Right cardiac atrium (tissue), 5 donors: ENCODE measurements at places on chromosomes 12 and 14. TPM values are rescaled to one million over a fixed set of nuclear protein-coding genes. Genes with fewer than 3 reads are reported as not detected.

GRCh38 chr14:34009956-34010355, 59.1 kb upstream of the EGLN3 start:
- no peak for DNase-seq

- no peak for DNase-seq
Measured at GRCh38 chr12:92556141-92556540, 146.6 kb upstream of the PLEKHG7 start.

- no peak for DNase-seq
Measured at GRCh38 chr12:115232455-115233156, 548.6 kb upstream of the TBX3 start.

DNA sequence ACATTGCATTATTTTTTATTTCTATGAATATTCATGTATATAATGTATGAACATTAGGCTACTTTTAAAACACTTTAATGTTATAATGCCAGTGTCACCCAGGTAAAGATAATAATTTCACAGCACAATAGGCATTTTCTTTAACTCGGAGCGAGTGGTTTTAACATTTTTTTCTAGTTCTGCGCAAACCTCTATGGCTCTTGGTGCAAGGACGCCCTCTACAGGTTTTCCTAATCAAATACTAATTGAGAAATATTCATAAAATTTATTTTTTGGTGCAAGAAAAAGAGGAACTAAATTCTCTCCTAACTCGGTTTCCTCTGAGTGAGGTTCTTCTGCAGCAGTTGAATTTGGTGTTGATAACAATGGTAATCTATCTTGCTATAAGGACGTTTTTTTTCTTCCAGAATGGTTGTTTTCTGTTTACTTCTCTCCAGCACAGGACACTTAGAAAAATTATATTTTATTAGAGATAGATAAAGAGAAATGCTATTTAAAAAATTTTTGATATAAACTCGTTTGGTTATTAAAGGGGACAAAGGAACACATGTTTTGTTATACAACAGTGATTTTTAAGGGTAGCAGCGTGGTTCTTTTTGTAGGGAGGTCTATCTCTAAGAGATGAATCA, 2.4 kb upstream of the WIF1 start:
- DNase-seq: no peak

DNA sequence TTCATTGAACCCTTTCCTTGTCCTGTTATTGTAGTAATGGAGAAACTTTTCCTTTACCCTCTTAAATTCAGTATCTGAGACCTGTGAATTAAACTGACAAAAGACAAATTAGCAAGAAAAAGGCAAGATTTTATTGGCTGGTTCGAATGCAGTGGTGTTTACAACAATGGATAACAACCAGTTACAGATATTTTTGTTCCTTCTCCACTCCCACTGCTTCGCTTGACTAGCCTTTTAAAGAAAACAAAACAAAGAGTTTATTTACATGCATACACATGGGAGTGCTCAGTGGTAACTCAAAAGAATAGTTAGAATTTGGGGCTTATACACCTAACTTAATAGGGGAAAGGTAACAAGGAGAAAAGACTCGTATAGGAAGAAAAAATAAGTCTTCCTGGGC, 37.0 kb upstream of the HECTD1 start:
- DNase-seq: no peak

DNA sequence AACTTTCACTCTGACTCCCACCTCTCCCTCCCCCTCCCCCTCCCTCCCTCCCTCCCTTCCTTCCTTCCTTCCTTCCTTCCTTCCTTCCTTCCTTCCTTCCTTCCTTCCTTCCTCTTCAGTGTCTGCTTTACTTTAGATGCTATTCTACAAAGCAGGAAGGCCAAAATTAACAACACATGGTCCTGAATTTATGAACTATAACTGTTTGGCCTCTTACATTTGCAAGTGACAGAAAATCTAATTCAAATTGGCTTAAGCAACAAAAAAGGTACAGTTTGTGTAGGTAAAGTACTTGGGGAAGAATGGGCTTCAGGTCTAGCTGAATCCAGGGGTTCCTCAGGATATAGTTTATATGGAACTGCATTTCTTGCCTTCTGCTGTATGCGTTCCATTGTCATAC, 673.0 kb downstream of the AACS start:
- no peak for DNase-seq

DNA sequence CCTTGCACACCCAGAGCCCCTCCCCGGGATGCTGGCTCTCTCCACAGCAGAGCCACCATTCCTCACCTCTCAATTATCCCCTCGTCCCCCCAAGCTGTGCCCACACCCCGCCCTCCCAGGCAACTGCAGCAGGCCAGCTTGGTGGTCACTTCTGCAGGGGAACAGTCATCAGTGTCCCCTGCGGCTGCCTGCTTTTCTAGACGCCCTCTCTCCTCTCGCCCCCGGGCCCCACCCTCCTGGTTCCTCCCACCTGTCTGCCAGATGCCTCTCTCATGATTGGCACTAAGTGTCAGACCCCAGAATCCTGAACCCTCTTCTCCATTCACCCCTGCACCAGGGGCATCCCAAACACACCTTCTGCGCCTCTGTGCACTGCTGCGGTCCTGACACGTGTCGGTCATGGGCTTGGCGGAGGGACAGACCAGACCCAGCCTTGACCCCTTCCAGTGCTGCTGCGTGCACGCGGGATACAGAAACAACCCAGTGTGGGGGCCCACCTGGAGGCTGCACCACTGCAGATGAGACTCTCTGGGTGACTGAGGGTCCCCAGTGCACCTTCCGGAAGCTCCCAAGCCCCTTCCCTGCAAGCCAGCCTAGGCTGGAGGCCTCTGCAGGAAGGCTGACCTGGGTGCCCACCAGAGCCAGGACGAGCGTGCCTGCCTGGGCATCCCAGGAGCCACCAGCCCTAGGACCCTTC, 99.5 kb downstream of the SETD3 start:
- DNase-seq: no peak

- no peak for DNase-seq
Measured at GRCh38 chr12:54002278-54002914, 2.4 kb downstream of the HOXC9 start.

- DNase-seq: no peak
Measured at GRCh38 chr14:91649930-91650329, 82.0 kb downstream of the CATSPERB start.

GRCh38 chr14:75222208-75222701, 45.8 kb upstream of the TMED10 start:
- peak; percentile 59 for DNase-seq

DNA sequence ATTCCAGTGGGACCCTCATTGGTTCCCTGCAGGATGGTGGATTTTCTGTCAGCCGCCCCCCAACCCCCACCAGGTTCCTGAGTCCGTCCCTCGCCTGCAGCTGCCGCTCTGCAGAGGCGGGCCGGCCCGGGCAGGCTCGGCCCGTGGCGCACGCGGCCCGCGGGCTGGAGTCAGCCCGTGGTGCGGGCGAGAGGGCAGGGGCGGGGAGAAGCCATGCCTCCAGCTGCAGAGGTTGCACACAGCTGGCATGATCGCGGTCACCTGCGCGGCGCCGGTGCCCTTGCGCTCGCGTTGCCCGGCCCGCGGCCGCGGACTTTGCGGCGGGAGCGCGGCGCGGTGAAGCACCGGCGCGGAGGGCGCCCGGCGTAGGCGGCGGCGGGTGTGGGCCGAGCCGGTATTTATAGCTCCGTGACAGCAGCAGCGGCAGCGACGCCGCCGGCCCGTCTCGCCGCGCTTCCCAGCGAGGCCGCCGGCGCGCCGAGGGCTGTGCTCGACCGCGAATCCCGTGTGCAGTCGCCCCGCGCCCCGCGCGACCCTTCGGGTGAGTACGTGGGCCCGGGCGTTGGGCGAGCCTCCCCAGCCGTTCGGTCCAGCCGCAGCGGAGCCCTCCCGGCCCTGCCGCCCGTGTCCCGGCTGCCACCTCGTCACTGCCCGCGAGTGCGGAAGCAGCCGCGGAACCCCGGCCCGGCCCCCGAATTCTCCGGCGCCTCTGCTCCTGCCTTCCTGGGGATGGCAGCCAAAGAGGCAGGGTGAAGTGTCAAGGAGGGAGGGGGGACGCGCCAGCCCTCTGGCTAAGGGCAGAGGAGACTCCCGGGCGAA, at the start of gene TMEM117:
TSS of gene TMEM117 (plus strand) at position 426 of the 819 bp plus-strand sequence.
- DNase-seq: peak; percentile 95

GRCh38 chr12:27550653-27550975, 26.6 kb downstream of the PPFIBP1 start:
- no peak for DNase-seq

GRCh38 chr12:127774828-127775227, 492.1 kb upstream of the TMEM132C start:
- DNase-seq: no peak

GRCh38 chr12:29698756-29699155, 85.0 kb downstream of the TMTC1 start:
- DNase-seq: no peak

DNA sequence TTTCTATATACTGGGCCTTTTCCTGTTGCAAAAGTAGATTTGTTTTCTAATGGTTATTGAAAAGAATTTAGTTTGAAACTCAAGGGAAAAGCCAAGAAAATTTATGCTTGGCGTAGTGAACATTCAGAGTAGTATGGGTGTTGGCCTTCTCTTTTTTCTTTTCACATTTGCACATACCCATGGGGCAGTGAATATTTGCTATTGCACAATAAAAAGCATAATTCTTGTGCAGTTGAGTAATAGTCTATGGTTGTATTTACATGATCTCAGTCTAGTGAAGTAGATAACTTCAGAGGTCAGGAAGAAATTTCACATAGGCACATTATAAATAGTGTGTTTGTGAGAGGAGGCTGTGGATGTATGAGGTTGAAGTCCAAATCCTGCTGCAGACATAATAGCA, 158.1 kb downstream of the FLRT2 start:
- no peak for DNase-seq

DNA sequence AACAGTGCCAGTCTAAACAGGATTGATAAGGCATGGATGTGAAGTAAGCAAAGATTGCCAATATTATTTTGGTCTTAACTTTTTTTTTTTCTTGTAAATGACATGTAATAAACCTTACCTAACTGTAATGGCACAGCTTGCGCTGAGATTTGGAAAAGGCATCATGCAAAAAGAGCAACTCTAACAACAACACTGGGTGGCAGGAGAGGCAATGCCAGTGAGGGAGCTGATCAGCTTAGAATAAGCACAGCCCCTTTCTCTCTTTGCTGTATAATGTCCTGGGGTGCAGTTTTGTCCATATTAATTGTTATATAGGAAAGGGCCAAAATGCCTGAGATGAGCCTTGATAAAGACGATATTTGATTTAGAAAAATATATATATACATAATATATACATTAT, 1589.7 kb upstream of the FLRT2 start:
- no peak for DNase-seq

DNA sequence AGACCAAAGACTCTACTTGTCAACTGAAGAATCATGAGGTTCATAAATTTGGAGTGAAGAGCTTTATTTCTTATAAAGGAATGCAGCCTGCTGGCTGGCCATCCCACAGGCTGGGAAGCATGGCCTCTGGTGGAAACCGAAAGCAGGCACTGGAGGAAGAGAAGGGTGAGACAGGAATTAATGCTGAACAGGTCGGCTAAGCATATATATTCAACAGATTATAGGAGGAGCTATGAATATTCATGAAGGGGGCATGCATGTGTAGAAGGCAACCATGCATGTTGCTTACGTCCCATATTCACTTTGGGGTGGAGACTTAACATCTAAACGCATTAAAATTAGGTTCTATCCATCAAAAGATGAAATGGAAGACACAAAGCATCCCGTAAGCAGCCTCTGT, 20.6 kb upstream of the RGS6 start:
- no peak for DNase-seq

DNA sequence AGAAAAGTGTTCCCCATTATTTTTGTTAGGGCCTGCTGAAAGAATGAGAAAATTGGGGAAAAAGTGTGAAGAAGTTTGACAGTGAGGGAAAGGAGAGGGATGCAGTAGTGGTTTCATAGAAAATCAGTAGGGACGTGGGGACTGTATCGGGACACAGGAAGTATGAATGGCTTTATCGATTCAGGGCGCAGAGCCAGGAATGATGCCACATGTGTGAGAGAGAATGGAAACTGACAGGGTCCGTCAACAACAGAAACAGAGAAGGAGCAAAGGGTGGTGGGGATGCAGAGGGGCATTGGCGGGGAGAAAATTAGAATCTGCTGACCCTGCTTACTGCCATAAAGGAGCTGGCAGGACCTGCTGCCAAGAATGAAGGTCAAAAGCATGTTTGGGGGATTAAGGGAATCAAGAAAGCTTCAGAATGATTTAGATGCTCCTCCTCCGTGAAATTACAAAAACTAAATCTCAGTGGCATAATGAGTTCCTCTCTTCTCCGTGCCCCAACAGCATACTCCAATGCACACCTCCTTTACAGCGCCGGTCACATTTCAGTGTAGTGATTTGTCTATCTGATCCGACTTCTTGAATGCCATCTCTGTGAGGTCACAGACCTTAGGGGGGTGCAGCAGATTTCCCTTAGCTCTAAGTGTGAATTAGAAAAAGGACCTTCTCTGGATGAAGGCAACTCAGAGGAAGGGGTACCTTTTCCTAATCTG, 92.6 kb downstream of the EMP1 start:
- DNase-seq: no peak

- no peak for DNase-seq
Measured at GRCh38 chr12:129372876-129373275, 519.6 kb downstream of the GLT1D1 start.

DNA sequence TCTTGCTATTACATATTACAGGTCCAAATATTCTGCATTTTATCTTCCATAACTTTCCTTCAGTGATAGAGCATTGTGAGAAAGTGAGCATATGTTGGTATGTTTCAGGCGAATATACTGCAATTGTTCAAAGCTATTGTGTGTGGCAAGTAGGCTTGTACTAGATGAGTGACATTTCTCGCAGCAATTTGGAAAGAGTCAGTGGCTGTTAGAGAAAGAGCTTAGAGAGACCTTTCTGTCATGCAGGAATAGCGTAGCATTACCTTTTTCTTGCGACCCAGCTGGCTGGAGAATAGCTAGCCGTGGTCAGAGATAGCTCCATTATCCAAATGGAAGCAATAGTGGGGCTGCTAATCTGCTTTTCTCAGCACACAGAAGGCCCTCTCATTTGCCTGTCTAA, 678.5 kb upstream of the FOXG1 start:
- DNase-seq: no peak

DNA sequence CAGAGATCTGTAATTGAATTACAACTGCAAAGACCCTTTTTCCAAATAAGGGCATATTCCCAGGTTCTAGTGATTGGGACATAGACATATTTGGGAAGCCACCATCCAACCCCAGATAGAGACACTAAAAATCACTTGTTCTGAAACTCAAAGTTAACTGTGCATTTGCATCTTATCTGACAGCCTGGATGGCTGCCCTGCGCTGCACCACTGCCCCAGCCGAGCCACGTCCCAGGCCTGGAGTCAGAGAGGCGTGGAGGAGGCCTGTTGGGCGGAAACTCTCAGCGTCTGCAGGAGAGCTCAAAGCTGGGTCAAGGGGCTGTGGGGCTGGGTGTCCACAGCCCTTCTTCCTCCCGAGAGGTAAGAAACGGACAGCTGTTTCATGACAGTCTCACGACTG, 124.4 kb downstream of the RIMBP2 start:
- no peak for DNase-seq

- no peak for DNase-seq
Measured at GRCh38 chr14:39083127-39083526, 19.9 kb downstream of the SEC23A start.

GRCh38 chr12:48815126-48816110, 2.9 kb upstream of the CACNB3 start:
- DNase-seq: peak; percentile 92

Gene PRICKLE1
- 27.2 TPM for total RNA-seq

Gene GLIPR1L1
- not detected for total RNA-seq

Gene MSRB3
- 138 TPM for total RNA-seq

Gene AICDA
- total RNA-seq: not detected

Gene SALL2
- total RNA-seq: 12.6 TPM

Gene KLRF2
- not detected for total RNA-seq

Gene LTB4R2
- 1.3 TPM for total RNA-seq

Gene CLEC7A
- total RNA-seq: 11.7 TPM

Gene OAS2
- 4.8 TPM for total RNA-seq

Gene CKB
- total RNA-seq: 697 TPM

Gene NRDE2
- 15.3 TPM for total RNA-seq

Gene KCNH5
- not detected for total RNA-seq
